A549 treated with Hydrocortisone at 1 μM for 4 hours (cell line): ENCODE measurements at places on chromosomes 6 and 20. TPM values are rescaled to one million over a fixed set of nuclear protein-coding genes. Genes with fewer than 3 reads are reported as not detected.

PAK5 gene
- not detected in 5 replicates for total RNA-seq

BANF2 gene
- total RNA-seq: not detected in 5 replicates

ERGIC3 gene
- total RNA-seq: 216 to 243 TPM (median 236 TPM) in 5 replicates

LTB gene
- total RNA-seq: 0.29 to 0.47 TPM (median 0.38 TPM) in 5 replicates

NHLRC1 gene
- total RNA-seq: 1.3 to 2.0 TPM (median 1.8 TPM) in 5 replicates

HLA-DRB1 gene
- not detected in 5 replicates for total RNA-seq

TRDN gene
- total RNA-seq: not detected in 5 replicates

PRKN gene
- total RNA-seq: 0.03 to 0.08 TPM in 2 of 5 replicates, not detected in the others

BPIFB1 gene
- 0.06 to 0.17 TPM (median 0.12 TPM) in 4 of 5 replicates, not detected in the other for total RNA-seq

ZBTB46 gene
- total RNA-seq: 0.71 to 1.0 TPM (median 0.81 TPM) in 5 replicates

SULF2 gene
- total RNA-seq: 21.6 to 24.8 TPM (median 22.7 TPM) in 5 replicates

TMEM181 gene
- total RNA-seq: 11.6 to 17.0 TPM (median 14.8 TPM) in 5 replicates

XKR7 gene
- 0.01 to 0.02 TPM in 2 of 5 replicates, not detected in the others for total RNA-seq

ARFGEF3 gene
- total RNA-seq: 0.44 to 0.66 TPM (median 0.51 TPM) in 5 replicates

FNDC1 gene
- 0.06 to 0.08 TPM (median 0.08 TPM) in 5 replicates for total RNA-seq
